Stimulated activated naive CD4-positive, alpha-beta T cell (primary cell): ENCODE measurements at places on chromosomes 5 and 9.

DNA sequence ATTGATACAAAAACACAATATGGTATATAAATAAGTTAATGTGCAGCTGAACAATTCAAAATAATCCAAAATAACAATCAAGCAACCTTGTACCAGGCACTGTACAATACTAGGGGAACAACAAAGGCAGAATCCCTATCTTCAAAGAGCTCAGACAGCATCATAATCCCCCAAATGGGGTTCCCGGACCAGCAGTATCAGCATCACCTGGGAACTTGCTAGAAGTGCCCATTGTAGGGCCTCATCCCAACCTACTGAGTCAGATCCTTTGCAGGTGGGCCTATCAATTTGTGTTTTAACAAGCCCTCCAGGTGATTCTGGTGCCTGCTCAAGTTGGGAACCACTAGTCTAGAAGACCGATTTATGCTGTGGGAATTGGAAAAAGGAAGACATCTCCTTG, 27.1 kb downstream of the SLIT3 start:
- no peak for DNase-seq

GRCh38 chr5:19497229-19497815, 490.7 kb downstream of the CDH18 start:
- no peak for DNase-seq

DNA sequence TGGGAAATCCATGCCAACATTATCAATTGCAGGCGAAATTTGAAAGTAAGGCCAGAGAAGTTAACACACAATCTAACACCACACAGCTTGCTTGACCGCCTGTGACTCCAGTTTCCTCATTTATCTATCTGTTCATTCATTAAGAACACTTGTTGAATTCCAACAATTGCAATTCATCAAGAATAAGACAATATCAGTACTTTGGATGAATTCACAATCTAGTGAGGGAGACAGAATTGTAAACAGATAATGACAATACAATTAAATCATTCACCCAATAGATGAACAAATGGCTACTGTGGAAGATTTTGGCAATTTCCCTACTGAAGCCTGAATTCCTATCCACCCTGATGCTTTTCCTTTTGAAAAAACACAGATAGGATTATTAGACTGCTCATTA, 181.6 kb downstream of the TRIM36 start:
- DNase-seq, result no peak

GRCh38 chr5:139402561-139403158, 1.2 kb downstream of the SPATA24 start:
- DNase-seq, result no peak

DNA sequence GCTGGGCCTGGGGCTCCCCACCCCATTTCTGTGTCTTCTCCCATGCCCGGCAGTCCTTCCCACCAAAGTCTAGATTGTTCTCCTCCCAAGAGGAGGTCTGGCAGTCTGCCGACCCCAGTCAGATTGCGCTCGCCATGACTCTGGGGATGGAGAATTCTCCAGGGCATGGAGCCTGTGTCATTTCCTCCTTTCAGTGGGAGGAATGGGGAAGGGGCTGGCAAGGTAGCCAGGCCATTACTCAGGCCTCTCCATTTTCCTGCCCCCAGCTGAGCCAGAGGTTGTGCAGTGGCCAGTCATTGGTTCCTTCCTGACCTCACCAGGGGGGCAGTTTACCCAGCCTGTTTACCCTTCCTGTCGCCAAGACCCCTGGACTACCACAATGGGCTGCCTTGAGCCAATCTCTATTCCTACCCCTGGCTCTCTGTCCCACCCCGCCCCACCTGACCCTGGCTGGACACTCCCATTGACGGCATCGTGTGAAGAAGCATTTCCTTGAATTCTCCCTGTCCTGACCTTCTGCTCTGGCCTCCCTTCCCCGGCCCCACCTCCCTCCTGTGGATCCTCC, 628 bp downstream of the SYNPO start:
- no peak for DNase-seq

GRCh38 chr5:65113771-65114170, 345.0 kb downstream of the CWC27 start:
- DNase-seq, result no peak

- no peak for DNase-seq
Observed at GRCh38 chr9:99999797-100000196, 93.3 kb downstream of the STX17 start.

DNA sequence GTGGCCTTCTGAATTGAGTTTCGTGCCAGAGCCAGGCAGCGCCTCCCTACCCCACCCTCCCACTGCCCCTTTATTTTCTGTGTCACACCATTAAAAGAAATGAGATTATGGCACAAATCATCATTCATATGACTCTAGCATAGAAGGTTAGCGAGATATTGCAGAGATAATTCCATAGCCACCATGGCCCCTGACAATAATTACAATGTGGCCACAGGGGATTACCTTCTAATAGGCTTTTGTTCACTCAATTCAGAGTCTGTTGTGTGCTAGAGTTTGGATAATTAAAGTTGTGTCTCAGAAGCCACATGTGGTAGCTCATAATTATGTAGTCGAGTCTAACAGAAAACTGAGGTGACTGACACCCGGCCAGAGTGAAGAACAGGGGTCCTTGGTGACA, 428.1 kb downstream of the ARHGEF28 start:
- no peak for DNase-seq

- DNase-seq, result no peak
Observed at GRCh38 chr9:33170464-33171415, 3.6 kb upstream of the B4GALT1 start.
